Thymus (tissue), 14 donors: ENCODE measurements at places on chromosomes 1 and 21. TPM values are rescaled to one million over a fixed set of nuclear protein-coding genes. Genes with fewer than 3 reads are reported as not detected.

DNA sequence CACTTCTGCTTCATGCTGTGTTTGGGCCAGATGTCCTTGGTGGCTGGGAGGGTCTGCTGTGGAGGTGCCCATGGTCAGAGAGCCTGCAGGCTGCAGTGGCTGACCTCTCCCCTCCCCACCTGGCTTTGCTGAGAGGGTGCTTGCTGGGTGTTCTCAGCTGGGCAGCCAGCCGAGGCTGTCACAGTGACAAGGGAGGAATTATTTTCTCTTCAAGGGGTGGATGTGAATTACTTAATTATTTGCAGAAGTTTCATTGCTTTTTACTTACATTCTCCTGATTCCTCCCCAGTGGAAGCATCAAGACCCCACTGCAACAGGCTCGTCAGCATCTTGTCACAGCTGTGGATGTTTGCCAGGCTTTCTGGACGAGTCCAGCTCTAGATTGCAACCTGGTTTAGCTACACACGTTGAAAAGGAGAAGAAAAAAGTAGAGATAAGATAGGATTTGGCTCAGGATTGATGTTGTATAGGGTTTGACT is 70.3 kb downstream of the GALNT2 start:
- no peak for DNase-seq

GRCh38 chr21:26421724-26422123 is 151.4 kb downstream of the CYYR1 start:
- DNase-seq: no peak

DNA sequence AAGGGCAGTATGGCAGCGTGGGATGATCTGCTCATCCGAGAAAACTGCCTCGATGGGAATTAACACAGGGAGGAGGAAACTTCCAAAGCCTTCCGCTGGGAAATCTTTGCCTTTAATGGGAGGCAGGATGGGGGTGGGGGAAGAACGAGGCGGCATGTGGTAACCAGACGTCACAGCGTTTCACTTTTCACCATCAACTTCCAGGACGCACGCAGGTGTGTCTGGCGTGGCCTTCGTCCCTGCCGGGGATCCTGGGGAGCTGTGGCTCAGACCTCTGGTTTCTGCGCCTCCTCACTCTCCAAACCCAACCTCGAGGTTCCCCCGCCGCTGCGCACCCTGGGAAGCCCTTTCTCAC is 282 bp downstream of the RSPH1 start:
- DNase-seq: no peak

- DNase-seq: no peak
These were observed 250.6 kb upstream of the NR5A2 start for GRCh38 chr1:199776768-199777497.

GRCh38 chr1:67748630-67749029 is 63.6 kb downstream of the GADD45A start:
- no peak for DNase-seq

DNA sequence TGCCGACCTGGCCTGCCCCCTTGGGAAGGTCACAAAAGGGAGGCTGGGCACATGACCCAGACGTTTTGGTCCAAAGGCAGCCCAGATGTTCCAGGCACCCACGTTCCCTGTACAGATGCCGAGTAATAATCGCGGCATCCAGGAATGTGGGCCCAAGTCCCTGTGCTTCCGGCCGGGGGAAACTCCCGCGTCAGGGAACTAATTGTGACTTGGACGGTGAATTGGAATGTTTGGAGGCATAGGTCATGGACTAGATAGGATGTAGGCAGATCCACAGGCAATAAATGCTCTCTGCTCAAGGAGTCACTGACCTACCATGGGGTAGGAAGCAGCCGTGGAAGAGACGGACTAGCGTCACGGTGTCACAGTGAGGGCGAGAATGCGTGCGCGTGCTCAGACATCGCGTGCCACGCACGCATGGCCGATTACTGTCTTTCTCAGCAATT is 178.4 kb downstream of the DUSP10 start:
- no peak for DNase-seq

- DNase-seq: no peak
These were observed 812 bp downstream of the CACHD1 start for GRCh38 chr1:64470665-64471217.

GRCh38 chr21:31850886-31851285 is 21.9 kb upstream of the HUNK start:
- no peak for DNase-seq

GRCh38 chr1:162937716-162938395 is 76.9 kb upstream of the CCDC190 start:
- no peak for DNase-seq

DNA sequence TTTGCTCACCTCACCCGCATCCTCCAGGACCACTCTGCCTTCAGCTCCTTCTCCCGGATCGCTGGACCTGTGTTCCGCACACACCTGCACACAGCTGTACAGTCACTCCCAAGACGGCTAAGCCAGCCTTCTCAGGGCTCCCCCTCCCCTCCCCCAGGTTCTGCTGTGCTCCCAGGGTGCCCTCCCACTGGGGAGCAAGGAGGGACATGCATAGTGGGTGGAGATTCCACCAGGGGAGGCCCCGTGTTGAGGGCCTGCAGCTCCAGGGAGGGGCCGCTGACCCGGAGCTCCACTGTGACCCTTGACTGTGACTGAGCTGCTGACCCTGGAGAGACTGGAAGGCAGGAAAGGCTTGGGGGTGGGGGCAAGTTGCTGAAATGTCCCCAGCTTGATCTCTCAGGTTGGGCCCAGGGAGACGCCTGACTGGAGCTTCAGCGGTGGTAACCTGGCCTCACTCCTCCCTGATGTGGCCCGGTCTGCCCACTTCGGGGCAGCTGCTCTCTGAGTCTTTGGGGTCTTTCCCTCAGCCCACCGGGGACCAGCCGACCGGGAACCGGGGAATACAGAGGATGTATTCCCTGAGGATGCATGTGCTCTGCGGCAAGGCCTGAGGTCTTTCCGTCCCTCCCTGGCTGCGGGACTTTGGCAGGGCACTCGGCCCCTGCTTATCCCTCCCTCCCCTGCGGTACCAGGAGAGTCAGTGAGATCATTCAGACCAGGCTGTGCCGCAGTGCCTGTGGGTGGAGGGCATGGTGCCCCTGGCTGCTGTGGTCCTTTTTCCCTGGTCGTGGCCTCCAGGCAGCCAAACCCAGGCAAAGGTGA is 28.6 kb upstream of the PLCH2 start:
- no peak for DNase-seq

DNA sequence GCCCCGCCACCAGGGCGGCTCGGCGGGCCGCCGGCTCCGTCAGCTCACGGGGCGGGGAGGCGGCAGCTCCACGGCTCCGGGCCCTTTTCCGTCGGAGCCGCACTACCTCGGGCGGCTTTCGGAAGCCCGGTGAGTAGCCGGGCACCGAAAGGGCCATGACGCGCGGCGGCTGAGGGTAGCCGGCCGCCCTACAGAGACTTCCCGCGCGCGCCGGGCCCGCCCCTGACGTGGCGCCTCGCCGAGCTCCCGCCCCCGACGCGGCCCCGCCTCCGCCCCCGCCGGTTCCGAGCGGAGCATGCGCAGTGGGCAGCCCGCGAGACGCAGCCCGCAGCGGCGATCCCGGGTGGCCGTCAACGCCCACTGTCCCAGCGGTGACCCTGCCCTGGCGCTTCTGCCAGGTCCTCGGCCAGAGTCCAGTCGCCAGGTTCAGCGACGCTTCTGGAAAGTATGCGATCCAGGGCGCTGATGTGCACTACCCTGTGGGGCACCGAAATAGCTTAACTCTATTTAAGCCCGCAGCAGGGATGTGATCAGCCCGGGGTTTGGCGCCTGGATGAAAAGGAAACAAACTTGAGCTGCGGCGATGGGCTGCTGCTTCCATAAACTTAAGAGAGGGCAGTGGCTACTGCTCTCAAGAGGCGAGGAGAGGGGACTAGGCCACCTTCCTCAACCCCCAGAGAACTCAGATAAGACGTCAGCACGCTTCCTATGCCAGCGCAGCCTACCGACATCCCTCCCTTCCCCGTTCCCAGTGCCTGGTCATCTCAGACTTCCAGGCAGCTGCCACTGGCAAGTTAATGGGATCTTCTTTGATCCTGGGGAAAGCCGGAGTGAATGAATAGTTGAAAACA is at the start of gene DONSON:
DONSON (minus strand) TSS at position 200 of the 851 bp plus-strand sequence; CDS start at position 157, 43 bp downstream.
- peak; percentile 76 for DNase-seq

The BRDT gene
- polyA plus RNA-seq: 0.18 TPM

The TRIM58 gene
- 0.14 TPM for polyA plus RNA-seq

The APOBEC4 gene
- 0.02 TPM for polyA plus RNA-seq

The DIO1 gene
- 0.18 TPM for polyA plus RNA-seq

The WNT9A gene
- polyA plus RNA-seq: 2.9 TPM

The NHLH2 gene
- polyA plus RNA-seq: 0.14 TPM

The ADGRB2 gene
- polyA plus RNA-seq: 24.4 TPM
